Right forelimb (tissue), 1 donor: ENCODE measurements at places on chromosomes 16 and 17.
A peak's percentile ranks its signal among the peaks of the same experiment; 100 is the strongest.

GRCh38 chr17:74938194-74938950 lies 2.7 kb downstream of the OTOP3 start:
- DNase-seq, result no peak

DNA sequence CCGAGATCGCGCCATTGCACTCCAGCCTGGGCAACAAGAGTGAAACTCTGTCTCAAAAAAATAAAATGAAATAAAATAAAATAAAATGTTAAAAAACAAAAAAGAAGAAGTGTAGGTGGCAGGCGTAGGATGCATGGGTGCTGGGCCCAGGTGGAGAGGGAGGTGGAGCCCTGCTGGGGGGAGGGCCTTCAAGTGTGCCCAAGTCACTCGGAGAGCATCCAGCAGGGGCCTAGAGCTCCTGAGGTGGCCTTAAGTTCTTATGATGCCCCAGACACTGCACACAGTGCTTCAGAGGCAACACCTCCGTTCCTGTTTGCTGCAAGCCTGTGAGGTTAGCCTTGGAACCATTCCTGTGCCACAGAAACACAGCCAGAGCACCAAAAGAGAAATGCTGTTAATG lies 23.2 kb downstream of the IL4R start:
- DNase-seq, result no peak

GRCh38 chr16:75294773-75295459 lies 43.5 kb upstream of the BCAR1 start:
- no peak for DNase-seq

GRCh38 chr17:64107500-64108236 lies 22.3 kb downstream of the ERN1 start:
- no peak for DNase-seq

DNA sequence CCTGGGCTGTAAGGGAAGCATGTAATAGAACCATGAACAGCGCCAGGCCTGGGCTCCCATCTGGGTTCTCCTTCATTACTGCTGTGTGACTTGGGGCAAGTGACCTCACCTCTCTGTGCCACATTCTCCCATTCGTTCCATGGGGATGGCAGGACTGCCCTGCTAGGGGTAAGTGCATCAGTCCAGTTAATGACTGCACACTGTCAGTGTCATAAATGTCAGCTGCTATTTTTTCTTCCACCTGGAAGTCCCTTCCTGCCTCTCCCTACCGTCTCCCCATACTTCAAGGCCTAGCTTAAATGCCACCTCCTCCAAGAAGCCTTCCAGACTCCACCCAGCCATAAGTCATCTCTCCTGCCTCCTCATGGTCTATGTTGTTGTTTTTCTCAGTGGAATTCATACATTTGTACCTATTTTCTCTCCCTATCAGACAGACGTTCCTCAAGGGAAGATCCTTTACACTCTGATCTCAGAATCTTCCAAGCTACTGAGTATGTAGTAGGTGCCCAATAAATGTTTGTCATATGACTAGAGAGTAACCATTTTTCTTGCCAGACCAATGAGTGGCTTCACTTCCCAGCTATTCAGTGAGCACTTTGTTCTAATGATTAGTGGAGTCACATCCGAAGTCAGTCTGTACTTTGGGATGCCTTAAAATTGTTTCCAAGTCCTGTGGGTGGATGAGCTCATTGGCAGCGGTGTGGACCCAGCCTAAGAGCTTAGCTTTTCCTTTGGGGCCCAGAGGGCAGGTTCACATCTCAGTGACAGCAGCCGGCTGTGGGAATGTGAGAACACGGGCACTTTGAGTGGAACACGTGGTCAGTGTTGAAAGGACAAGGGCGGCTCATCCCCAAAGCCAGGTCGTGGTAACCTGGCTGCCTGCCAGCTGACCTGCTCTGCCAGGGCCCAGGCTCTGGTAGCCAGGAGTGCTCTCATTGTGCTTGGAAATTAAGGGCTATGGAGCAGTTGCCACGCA lies 147.5 kb upstream of the GSE1 start:
- no peak for DNase-seq

GRCh38 chr17:65198653-65199382 lies 61.6 kb downstream of the RGS9 start:
- DNase-seq, result no peak

- no peak for DNase-seq
These were observed 464.7 kb upstream of the TOM1L1 start for GRCh38 chr17:54435966-54436365.

DNA sequence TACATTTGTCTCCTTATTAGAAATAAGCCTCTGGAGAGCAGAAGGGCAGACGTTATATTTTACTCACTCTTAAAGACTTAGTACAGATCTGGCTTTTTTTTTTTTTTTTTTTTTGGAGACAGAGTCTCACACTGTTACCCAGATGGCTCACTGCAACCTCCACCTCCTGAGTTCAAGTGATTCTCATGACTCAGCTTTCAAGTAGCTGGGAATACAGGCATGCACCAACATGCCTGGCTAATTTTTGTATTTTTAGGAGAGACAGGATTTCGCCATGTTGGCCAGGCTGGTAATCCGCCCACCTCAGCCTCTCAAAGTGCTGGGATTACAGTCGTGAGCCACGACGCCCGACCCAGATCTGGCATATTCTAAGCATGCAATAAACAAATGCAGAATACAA lies 36.4 kb upstream of the TMEM97 start:
- no peak for DNase-seq

GRCh38 chr16:65409510-65409909 lies 287.6 kb upstream of the CDH11 start:
- no peak for DNase-seq

GRCh38 chr16:68117884-68118283 lies 32.7 kb downstream of the NFATC3 start:
- DNase-seq, result no peak

DNA sequence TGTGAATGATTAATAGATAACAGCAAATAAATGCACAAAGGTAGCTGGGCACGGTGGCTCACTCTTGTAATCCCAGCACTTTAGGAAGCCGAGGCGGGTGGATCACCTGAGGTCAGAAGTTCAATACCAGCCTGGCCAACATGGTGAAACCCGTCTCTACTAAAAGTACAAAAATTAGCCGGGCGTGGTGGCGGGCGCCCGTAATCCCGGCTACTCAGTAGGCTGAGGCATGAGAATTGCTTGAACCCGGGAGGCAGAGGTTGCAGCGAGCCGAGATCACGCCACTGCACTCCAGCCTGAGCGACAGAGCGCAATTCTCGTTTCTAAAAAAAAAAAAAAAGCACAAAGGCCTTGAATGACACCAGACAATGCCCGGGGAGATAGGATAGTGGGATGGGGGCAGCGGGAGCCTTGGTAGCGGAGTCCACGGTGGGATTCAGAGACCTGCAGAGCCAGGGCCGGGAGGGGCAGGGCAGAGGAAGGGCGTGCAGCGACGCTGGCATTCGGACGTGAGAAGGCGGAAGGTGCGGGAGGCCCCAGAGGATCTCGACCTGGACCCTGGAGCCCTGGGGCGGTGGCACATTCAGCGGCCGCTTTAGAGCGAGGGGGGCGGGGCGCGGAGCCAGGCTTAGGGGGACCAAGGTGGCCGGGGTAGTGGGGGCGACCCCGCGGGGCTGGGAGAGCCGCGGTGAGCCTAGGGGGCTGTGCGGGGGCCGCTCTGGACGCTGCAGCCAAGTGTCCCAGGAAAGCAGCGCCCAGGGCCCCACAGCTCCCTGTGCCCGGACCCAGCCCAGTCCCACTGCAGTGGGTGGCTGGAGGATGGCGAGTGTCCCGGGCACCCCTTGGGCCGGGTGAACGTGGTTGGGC lies 999 bp upstream of the FLYWCH2 start:
- no peak for DNase-seq

DNA sequence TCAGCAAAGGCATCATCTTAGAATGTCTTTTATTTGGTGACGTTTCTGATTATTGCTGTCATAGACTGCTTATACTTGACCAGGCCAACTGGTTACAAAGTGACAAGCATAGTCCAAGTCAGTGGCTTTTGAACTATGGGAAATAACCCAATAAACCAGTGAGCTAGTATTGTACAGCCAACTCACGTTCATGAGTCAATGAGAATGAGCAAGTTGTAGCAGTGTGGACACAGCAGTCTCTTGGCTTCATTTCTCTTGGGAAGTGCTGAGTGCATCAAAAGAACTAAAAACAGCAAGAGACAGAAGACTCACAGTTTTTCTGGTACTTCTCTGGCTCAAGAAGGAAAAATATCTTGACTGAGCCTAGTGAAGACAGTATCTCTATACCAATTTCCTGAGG lies 36.9 kb upstream of the CRISPLD2 start:
- DNase-seq, result no peak

DNA sequence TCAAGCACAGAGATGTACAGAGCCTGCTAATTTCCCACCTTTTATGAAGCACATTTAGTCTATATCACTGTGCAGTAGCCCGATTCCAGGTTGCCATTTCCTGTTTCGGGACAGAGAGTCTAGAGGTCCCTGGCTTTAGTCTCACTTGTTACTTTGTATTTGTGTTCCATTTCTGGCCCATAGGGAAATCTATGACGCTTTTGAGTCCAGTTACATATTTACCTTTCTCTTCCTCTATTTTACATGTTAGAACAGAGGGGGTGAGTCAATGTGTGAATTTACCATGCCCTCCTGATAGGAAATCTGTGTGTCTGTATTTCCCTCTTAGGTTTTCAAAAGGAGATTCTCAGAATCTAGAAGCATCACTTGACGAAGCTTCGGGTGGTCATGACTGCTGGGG lies 227.1 kb upstream of the ZFHX3 start:
- DNase-seq, result no peak

DNA sequence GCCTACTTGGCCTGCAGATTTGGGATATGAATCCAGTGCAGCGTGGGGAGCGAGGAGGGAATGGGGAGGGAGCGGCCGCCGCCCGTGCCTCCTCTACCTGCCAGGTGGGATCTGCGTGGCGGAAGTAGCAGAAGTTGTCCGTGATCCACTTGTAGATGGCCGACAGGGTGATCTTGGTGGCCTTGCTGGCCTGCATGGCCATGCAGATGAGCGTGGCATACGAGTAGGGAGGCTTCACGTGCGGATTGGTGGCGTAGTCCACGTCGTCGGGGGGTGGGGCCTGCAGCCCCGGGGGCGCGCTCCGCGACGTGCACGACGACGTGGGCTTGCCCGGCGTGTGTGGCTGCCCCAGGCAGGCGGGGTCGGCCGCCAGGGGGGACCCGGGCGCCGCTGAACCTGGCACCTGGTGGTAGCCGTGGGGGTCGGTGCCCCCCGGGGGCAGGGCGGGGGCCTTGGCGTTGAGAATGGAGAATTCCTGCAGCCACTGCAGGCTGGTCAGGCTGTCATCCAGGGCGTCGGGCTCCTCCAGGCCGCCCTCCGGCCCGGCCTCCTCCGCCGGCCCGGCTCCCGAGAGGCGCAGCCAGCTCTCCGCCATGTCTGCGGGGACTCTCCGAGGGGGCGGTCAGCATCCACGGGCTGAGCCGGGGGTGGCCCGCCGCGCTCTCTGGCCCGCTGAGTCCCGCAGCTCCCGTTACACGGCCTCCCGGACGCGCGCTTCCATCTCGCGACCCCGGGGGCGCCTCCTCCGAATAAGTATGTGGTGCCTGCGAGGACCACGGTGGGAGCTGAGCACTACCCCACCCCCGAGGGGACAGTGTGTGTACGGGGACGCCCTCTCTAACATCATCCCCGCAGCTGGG lies 1.0 kb downstream of the FOXJ1 start:
- peak; percentile 49 for DNase-seq

DNA sequence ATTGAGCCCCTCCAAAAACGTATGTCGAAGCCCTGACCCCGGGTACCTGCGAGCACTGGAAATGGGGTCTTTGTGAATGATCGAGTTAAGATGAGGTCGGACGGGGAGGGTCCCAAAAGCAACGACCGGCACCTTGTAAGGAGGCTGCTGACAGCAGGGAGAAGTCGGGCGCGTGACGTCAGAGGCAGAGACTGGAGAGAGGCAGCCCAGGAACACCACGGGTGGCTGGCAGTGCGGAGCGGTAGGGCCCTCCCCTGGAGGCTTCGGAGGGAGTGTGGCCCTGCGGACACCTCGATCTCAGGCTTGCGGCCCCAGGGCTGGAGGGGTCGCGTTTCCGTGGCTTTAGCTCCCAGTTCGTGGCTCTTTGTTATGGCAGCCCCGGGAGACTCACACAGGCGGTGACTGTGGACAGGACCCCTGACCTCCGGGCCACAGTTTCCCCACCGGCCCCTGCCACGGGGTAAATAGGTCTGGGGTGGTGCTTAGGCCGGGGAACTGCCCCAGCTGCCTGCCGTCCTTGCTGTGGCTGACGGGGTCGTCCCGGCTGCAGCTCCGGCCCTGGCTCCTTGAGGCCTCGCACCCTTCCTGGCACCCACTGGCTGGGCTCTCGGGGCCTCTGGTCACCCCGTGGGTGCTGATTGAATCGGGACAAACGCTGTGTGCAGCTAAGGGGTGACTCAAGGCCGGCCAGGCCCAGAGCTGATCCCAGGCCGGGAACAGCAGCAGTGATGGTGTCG lies 10.6 kb upstream of the SSTR5 start:
- DNase-seq, result no peak

- no peak for DNase-seq
These were observed 101.1 kb downstream of the C16orf78 start for GRCh38 chr16:49474741-49475140.

- no peak for DNase-seq
These were observed 135.2 kb downstream of the FTO start for GRCh38 chr16:53839150-53839549.

DNA sequence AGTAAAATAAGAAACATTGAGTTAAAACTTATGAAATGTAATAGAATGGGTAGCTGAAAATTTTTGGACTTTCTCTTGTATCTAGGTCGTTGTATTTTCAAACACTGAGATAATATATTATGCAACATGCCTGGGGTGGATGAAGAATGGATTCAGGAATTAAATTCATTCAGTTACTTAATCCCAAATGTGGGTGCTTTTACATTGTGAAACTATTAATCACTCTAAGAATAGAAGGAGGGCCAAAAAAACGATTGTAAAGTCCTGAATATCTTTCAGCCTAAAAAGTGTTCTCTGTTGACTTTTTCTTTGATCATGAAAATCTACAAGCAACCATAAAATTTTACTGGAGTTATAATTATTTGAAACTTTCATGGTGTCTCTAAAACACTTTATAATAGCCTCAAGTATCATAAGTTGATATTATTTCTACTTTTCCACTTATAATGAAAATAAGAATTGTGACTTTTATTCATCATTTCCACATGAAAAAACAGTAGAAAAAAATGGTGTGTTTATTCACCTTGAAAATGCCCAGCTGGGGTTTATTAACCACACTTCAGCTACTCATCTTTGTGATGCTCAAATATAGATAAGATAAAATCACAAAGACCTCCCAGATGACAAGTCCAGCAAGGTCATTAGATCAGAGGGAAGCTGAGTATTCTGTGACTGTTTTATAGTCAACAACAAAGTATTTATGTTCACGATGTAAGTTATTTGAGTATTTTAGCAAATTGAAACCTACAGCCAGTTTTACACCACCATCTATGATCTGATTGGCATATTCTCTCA lies 619.9 kb upstream of the SOX9 start:
- no peak for DNase-seq

DNA sequence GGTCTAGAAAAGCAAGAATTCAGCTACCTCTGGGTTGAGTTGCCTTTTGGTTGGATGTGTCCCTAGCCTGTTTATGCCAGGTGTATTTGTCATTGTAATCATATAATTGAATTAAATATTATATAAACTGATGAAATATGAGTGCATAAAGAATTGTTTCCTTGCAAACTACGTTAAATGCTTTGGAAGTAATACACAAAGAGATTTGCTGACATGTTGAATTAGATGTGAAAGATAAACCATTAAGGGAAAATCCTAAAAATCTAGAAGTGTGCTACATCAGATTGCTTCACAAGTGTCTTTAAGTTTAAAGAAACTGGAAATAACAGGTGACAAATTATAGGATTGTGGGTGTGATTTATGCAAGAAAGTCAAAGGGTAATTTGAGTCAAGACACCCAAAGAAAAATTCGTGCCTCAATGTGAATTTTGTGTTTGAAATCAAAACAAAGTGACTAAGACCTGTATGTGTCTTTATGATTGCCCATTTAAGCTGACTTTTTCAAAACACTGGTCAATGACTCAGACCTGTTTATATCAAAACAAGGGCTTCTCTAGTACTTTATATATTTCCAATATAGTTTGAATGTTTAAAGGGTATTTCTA lies 5.1 kb upstream of the PYY start:
- DNase-seq, result no peak
